KG1 (cell line): ENCODE measurements at places on chromosomes 3 and 15.
A peak's percentile ranks its signal among the peaks of the same experiment; 100 is the strongest.

- DNase-seq: no peak
These were observed 20.5 kb downstream of the SLC41A3 start for GRCh38 chr3:126063358-126063965.

DNA sequence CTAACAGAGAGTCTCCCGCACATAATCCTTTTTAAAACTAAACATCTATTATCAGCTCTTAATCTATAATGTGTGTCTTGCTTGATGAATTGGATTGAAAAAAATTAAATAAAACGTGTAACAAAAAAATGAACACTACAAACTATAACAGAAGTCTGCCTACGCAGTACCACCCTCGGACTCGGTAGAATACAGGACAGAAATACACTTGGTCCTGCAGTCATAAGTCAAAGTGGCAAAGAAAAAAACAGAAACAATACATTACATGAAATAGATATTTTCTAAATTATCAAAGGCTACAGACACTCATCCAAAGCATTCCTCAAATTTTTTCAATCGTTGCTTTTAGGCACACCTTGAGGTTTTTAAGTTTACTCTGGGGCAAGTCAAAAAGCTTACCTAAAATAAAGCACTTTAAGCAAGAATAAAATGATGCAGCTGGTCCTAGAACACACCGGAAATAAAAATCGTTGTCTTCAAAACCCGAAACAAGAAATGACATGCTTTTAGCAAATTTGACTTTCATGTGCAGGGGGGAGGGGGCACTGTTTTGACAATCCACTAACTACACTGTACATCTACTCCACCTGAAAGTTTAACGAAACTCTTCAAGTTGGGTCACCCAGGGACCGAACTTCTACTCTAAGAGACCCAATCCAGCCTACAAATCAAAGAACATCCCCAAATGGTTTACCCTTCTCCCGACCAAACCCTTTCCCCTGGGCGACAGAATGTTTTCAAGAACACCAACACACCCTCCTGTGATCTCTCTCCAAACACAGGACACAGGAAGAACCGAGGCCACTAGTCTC lies 1.3 kb downstream of the ADAM10 start:
- DNase-seq: no peak

- DNase-seq: no peak
These were observed 705.5 kb downstream of the DIPK2A start for GRCh38 chr3:144677103-144677502.

DNA sequence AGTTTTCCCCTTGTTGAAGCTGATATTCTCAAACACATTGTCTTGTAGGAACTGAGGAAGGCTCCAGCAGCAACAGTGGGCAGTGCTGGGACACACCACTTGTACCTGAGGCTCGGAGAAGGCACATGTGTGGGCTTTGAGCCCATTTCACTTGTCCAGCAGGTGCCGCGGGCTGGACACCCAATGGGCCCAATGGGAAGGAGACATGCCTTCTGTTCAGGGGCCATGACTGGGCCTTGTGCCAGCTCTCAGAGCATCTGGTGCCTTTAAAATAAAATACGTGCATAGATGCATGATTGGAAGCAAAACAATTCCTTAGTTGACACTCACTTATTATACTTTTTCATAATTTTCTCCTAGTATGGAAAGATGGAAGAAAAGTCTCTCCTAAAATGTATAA lies 334.2 kb downstream of the KLF13 start:
- no peak for DNase-seq

- no peak for DNase-seq
These were observed 20.7 kb upstream of the ZNF639 start for GRCh38 chr3:179302111-179302510.

DNA sequence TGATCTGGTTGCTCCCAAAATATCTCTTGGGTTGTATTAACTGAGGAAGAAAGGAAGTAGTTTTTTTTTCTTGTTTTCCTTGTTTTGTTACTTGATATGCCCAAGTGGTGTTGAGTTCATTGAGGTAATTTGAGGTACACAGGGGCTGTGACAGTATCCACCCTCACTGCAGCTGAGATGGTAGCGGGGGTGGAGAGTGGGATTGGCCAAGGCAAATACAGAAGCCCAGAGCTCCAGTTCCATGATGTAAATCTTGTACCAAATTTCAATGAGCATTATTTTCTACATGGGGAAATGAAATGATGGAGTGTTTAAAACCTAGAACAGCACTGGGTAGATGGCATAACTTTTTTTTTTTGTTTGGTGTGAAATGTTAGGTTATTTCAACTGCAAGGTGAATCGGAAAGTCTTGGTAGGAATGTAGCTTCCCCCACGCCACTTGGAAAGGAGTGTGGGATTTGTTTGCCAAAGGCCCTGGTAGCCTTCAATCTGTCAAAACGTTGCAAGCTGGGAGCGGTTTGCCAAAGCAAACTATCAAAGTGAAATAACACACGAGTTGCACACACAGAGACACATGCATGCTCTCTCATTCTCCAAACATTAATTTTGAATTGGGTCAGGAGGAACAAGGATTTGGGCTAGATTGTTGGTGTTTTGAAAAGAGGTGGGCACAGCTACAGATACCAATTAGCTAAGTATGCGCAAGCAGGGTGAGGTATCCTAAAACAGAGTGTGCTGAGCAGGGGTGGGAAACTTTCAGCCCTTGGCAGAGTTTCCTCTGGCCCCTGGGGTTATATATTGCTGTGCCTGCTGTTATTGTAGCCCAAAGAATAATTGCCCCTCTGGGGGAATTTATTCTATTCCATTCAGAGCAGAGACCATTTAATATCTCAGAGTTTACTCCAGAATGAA lies 34.6 kb downstream of the THSD4 start:
- no peak for DNase-seq

GRCh38 chr15:60703207-60703933 lies 224.4 kb upstream of the ICE2 start:
- no peak for DNase-seq

- DNase-seq: no peak
These were observed 7.8 kb downstream of the XPC start for GRCh38 chr3:14170531-14171159.

DNA sequence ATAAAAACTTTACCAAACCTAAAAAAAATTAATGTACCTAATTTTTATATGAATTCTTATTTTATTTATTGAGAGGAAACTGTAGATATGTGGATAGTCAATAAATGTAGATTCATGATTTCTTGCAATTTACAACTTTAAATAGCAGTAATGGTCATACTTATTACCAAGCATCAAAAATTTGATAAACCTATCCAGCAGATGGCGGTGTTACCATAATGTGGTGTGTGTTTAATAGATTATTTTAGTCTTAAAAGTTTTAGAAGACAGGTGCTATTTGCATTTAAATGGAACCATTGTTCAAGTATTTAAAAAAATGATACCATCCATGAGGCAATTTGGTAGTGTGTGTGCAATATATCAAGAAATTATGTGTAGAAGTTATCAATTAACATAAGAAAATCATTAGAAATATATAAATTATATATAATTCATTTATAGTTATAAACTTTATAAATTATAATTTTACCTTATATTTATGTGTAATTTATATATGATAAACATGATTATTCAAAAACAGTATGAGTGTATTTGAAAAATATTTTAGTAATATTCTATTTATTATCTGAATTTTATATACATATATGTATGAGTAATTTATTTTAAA lies 176.0 kb upstream of the BCHE start:
- peak; percentile 39 for DNase-seq

GRCh38 chr3:100606894-100607512 lies 2.4 kb upstream of the ADGRG7 start:
- no peak for DNase-seq
